ENCODE measurements at places on chromosomes 12 and 14.

- DNase-seq: no peak
Observed at GRCh38 chr12:40970320-40970907, 217.7 kb upstream of the PDZRN4 start.

GRCh38 chr12:6613776-6614512 lies 6.8 kb upstream of the CHD4 start:
- DNase-seq: peak; percentile 35

DNA sequence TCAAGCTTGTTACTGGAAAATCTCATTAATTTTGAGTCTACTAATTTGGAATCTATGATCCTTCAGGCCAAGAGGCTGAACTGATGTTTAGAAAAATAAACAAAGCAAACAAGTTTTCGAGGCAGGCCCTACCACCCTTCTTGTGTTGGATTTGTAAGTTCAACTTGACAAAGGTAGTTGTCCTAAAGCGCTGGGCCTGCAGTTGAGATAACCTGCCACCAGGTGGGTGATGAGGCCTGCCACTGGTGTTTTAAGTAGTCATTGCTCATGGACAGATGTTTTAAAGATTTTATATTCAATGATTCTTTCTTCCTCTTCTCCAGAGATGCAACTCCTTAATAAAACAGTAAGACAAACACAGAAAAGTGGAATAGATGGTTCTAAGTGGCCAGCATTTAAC lies 19.4 kb downstream of the ACVRL1 start:
- DNase-seq: peak; percentile 29

GRCh38 chr14:93014058-93015023 lies 91.4 kb downstream of the CHGA start:
- no peak for DNase-seq

DNA sequence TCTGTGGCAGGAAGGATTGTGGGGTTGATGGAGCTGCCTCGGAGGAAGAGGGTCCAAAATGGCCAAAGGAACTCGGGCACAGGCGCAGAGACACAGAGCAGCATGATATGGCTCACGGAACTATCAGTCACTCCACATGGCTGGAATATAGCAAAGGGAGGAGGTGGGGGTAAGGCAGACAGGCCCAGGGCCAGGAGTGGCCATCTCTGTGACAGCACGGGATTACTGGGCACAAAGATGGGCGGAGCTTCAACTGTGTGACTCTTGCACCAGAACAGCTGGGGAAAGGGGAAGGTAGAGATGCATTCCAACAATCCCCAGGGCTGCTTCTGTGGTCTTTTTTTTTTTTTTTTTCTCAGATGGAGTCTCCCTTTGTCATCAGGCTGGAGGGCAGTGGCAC lies 24.8 kb upstream of the EML1 start:
- no peak for DNase-seq

DNA sequence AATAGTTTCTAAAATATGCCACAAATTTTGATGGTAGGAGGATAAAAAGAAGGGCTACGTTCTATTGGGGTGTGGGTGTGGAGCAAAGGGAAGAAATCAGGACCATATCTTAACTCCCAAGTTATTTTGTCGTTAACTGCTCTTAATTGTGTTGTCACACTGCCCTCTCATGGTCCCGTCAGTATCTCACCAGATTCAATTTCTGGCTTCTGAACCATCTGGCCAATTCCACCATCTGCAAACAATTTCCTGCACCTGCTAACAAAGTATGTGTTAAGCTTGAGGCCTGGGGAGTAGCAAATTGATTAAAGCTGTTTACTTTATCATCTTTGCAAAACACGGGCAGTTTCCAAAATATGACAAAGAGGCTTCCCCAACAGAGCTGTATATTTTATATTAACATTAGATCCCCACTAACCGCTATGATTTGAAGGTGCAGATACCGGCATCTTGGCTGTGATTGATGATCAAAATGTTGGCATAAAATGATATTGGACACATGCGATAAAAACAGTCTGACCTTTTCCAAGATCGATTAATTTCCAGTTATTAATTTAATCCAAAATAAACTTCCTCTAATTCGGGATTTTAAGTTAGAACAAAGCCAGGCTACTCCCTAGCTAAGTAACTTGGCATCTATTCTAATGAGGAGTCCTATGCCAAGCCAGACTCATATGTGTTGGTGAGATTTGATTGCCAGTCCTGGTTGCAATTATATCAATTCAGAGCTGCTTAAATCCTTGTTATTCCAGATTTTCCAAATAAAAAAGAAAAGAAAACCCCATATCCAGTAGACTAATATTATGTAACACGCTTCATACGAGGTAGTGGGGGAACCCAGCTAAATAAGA lies 6.9 kb upstream of the DNM1L start:
- no peak for DNase-seq

GRCh38 chr12:123041042-123041531 lies 60.6 kb downstream of the ARL6IP4 start:
- no peak for DNase-seq

GRCh38 chr12:75707983-75708382 lies 196.6 kb upstream of the KRR1 start:
- no peak for DNase-seq

GRCh38 chr14:104161602-104162367 lies 23.4 kb downstream of the KIF26A start:
- DNase-seq: no peak

DNA sequence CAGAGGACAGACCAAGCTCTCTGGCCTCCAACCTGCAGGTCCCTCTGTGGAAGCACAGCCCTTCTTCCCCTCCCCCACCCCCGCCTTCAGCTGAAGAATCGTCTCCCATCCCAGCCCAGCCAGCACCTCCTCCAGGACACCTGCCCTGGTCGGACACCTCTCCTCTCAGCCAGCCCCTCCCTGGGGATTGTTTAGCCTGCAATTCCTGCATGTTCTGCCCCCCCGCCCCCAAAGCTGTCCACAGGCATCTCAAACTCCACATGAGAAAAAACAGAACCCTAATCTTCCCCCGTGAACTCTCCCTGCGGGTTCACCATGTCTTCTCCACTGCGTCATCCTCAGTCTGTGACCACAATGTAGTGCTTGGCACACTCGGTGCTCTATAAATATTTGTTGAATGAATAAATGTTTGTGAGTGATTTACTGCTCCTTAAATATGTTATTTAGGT lies 24.1 kb downstream of the PRIMA1 start:
- no peak for DNase-seq

DNA sequence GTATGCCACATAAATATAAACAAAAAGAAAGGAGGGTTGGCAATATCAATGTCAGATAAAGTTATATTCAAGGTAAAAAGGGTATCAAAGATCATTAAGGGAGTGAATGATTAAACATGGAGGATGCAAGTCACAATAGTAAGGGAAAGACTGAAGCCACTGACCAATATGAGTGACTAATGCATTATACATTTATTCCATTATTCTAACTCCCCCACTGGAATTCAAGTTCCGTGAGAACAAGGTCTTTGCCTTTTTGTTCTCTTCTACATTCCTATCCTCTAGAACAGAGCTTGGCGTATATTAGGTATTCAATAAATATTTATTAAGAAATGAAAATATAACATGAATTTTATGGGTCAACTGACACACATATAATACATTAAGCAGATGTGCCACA lies 30.7 kb downstream of the MAP4K5 start:
- no peak for DNase-seq

- no peak for DNase-seq
Observed at GRCh38 chr12:3775385-3776035, 22.6 kb upstream of the CRACR2A start.

DNA sequence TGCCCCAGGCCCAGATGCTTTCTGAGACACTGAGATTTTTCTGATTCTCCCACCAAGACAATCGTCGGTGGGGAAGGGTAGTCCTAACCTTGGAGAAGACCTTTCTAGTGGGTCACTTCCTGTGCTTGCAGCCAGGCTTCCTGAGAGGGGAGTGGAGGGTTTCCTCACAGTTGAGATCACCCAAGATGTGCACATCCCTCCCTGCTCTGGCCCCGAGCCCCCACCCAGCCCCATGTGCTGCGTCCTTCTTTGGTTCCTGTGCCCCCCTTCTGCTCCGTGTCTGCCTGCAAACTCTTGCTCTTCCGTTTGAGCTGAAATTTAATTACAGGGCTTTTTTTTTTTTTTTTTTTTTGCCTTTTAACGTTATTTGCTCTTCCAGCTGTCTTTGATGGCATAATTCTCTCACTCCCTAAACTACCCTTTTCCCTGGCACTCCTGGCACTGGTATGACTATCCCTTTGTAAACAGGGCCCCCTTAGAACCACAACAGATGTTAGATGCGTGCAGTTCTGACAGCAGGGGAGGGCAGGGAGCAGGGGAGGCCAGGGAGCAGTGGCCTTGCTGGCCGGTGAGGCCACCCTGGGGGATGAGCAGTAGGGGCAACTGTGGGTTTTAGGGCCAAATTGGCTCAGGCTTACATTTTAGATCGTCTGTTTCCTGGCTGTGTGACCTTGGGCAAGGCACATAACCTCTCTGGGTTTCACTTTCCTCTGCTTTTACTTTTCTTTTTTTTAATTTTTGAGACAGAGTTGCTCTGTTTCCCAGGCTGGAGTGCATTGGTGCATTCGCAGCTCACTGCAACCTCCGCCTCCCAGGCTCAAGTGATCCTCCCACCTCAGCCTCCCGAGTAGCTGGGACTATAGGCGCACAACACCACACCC lies 144.5 kb downstream of the PHETA1 start:
- no peak for DNase-seq

DNA sequence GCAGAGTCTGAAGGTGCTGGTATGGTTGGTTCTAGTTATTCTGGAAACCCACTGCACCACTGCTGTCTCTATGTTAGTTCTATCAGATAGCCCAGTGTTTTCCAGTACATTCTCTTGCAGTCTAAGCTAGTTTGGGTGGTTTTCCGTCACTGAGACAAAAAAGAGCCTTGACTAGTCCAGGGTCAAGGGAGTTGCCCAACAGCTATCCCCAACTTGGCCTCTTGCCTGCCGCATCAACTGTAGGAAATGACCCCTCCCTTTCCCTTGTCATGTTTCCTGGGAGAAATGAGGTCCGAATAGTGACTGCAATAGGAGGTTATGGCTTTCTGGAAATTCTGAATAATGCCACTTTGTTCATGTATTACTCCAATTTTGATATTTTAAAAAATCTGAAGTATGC lies 160.4 kb downstream of the EFCAB11 start:
- no peak for DNase-seq

DNA sequence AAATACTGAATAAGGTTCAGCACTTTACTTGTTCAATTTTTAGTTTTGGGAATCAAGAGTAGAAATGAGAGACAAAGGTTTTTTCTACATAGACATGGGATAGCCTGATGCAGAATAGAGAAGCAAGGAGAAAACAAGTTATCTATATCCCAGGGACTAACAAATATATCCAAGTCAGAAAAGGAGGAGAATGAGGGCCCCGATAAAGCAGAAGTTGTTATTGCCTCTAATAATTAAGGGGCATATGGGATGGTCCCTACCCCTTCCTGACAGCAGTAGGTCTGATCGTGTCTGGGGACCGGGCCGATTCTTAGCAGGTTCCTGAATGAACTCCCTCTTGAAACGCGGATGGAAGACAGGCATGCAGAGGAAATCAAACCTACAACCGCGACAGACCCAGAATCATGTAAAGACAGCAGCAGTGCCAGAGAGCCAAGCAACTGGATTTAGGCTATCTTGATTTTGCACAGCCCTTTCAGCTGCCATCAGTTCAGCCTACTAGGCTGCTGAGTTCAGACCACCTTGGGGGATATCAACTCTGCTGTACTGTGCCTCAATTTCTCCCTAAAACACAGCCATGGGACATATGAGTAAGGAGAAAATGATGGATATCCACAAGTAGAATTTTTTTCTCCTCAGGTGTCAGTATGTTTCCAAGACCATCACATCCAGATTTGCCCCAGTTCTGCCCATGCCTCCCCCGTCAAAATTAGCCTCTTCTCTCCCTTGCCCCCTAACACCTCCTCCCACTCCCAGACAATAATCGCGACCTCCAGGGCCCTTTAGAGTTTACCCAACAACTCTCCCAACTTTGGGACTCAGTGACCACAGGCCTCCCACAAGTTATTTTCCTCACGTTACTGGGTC lies 706 bp downstream of the PRMT5 start:
- no peak for DNase-seq

DNA sequence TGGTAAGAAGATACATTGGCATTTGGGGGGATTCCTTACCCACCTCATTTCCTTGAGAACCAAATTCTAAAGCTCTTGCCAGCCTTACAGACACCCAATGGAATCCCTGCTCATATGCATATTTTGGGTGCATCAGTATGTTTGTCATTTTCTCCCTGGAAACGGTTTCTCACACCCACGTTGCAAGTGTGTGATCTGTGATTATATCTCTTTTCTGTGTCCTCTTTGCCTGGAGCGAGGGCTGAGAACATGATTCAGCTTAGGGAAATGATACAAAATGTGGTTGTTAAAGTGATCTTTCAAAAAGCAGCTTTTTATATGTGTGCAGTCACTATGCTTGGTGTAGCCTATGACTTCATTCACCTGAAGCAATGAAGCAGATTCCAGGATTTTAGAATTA lies 52.0 kb downstream of the KCNMB4 start:
- no peak for DNase-seq

DNA sequence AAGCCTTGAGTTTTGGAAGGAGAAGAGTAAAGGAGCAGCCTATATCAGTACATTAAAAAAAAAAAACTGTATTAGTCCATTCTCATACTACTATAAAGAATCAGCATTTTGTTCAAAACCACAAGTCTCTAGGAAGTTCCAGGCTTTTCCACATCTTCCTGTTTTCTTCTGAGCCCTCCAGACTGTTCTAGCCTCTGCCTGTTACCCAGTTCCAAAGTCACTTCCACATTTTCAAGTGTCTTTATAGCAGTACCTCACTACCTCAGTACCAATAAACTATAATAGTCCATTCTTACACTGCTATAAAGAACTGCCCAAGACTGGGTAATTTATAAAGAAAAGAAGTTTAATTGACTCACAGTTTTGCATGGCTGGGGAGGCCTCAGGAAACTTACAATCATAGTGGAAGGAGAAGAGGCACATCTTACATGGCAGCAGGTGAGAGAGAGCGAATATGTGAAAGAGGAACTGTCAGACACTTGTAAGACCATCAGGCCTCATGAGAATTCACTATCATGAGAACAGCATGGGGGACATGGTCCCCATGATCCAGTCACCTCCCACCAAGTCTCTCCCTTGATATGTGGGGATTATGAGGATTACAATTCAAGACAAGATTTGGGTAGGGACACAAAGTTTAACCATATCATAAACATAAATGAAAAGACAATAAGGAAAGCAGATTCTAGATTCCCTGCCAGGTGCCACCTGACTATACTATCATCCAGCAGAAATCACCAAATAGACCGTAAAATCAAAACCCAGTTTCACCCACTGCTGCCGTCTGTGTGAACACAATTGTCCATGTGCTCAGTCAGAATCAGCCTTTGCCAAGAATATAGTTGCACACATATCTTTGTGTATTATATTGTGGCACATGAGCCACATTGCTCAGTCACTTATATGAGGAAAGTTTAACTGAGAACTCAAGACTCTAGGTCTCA lies 27.8 kb downstream of the TOGARAM1 start:
- no peak for DNase-seq

GRCh38 chr14:91059576-91060350 lies 678 bp downstream of the RPS6KA5 start:
- DNase-seq: peak; percentile 56

DNA sequence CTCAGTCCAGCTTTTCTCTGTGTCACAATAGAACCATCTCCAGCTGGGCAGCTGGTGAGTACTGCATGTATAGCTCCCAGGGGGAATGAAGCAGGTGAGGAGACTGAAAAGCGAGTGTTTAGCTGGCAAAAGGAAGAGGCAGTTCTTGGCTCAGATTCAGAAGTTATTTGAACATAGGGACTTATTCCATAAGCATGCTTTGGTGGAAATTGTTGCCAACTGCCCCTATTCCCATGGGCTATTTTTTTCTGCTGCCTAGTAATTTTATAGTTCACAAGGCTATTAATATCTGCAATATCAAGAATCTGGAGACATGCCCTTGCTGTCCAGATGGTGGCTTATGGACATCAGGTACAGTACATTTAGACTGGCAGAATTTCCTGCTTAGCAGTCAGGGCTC lies 1112.7 kb downstream of the LRFN5 start:
- no peak for DNase-seq

Measured in T-helper 9 cell (primary cell).